ENCODE measurements at places on chromosomes 3 and 15. TPM values are rescaled to one million over a fixed set of nuclear protein-coding genes. Genes with fewer than 3 reads are reported as not detected.

Gene ZIC1
- total RNA-seq, result not detected

Gene HRG
- not detected for total RNA-seq

Gene POPDC2
- 2.4 TPM for total RNA-seq

Gene PATL2
- total RNA-seq, result 11.5 TPM

Gene MME
- total RNA-seq, result 61.4 TPM

Gene GUCA1C
- total RNA-seq, result not detected

Gene PODXL2
- 1.0 TPM for total RNA-seq

Gene BFSP2
- total RNA-seq, result not detected

Gene SPINK8
- total RNA-seq, result not detected

Gene CCDC9B
- total RNA-seq, result 140 TPM

Gene DCUN1D1
- total RNA-seq, result 46.1 TPM

Gene XXYLT1
- total RNA-seq, result 6.3 TPM

Gene GPR15
- not detected for total RNA-seq

Gene GNB4
- total RNA-seq, result 19.9 TPM

Gene PARP15
- 12.2 TPM for total RNA-seq

Gene CLN6
- total RNA-seq, result 19.4 TPM

Gene EPM2AIP1
- 44.0 TPM for total RNA-seq

Gene CFAP20DC
- total RNA-seq, result 4.3 TPM

Gene FBXW12
- total RNA-seq, result not detected

Gene XCR1
- total RNA-seq, result 0.37 TPM

Gene SPINT1
- 239 TPM for total RNA-seq

Gene CYP1A2
- not detected for total RNA-seq

Gene CSTA
- total RNA-seq, result 22.4 TPM

Gene CCR2
- 27.8 TPM for total RNA-seq

Gene SLC38A3
- not detected for total RNA-seq

Gene SLC12A1
- total RNA-seq, result not detected

Gene CCR5
- total RNA-seq, result 8.6 TPM

Gene REC114
- total RNA-seq, result not detected

Gene U2SURP
- 57.9 TPM for total RNA-seq

Gene SCN5A
- total RNA-seq, result not detected

Gene PLSCR5
- not detected for total RNA-seq

Gene ARPP19
- 140 TPM for total RNA-seq

Gene AGBL1
- 15.7 TPM for total RNA-seq

Gene C2CD4A
- total RNA-seq, result 0.24 TPM

Gene ZFAND6
- total RNA-seq, result 58.1 TPM

Gene UBR1
- total RNA-seq, result 49.2 TPM

Gene HYPK
- 41.9 TPM for total RNA-seq

Gene KCNAB1
- total RNA-seq, result 0.89 TPM

Gene OR5H6
- not detected for total RNA-seq

Gene PDHB
- total RNA-seq, result 47.0 TPM

Gene ISG20
- 93.1 TPM for total RNA-seq

Gene MUC20
- 10.1 TPM for total RNA-seq

Gene ATP13A5
- total RNA-seq, result 1.2 TPM

Data from upper lobe of left lung (tissue), 6 donors.